ENCODE measurements at places on chromosomes 3 and 15. TPM values are rescaled to one million over a fixed set of nuclear protein-coding genes. Genes with fewer than 3 reads are reported as not detected.

GRCh38 chr15:26805470-26805869, 32.6 kb upstream of the GABRB3 start:
- H3K27ac ChIP-seq, result no peak overlapping the region
- H3K4me3 ChIP-seq, result no peak overlapping the region

DNA sequence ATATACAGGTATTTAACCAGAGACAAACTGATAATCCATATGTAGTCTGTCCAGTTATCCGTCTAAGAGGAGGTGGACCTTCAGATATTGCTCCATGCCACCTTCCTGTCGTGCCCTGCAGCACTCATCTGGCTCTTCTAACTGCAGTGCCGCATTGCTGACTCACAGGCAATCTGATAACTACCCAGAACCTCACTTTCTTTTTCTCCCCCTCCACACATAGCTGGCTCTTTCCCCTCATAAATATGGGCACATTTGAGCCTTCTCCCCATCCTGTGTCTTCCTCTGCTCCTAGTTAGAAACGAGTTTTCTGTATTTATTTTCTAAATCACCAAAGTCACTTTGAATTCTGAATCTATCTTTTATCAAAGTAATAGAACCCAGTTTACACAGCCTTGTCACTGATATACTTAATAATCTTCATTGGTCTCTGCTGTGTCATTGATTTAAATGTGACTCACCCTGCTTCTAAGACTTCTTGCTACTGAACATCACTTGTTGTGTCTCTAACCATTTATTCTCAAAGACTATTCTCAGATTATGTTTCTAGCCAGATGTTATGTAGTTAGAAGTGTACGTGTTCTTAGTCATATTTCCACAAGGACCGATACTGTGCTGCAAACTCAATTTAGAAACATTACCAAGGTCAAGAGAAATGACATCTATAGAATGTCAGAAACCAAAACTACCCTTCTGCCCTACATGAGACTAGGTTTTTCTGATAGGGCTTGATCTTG, 17.4 kb upstream of the KCNMB2 start:
- H3K36me3 ChIP-seq, result no peaks in the 10 kb centered on the region
- H3K4me1 ChIP-seq, result no peaks in the 10 kb centered on the region
- H3K27me3 ChIP-seq, result no peaks in the 10 kb centered on the region
- H3K4me3 ChIP-seq, result no peak overlapping the region
- no peak for DNase-seq

DNA sequence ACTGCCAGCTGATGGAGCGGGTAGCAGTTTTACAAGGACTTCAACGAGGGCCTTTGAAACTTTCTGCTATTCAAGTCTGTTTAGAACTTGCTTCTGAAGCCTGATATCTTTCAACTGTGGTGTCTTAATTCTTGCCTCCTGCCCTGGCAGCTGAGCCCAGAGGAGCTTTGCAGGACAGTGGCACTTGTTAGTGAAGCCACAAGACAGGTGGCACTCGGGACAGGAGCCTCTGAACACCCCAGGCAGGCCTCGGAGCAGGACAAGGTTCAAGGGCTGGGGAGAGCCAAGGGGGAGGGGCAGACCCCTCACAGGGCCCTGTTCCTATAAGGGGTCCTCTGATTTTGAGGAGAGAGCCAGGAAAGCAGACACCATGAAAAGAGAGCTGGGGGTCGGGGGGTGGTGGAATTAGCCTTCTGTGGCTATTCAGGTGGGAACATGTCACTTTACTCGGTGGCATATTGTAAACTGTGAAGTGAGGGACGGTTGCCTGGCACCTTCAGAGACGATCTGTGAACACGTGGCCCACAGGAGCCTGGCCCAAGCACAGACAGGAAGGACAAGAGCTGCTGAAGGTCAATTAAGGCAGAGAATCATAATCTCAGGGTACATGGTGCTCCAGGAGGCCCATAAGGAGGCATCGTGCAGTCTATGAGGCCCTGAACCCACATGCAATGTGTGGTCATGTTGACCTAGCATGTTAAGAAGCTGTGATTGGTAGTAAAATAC, 30.1 kb upstream of the KY start:
- DNase-seq, result no peak
- no peaks in the 10 kb centered on the region for H3K4me1 ChIP-seq
- H3K36me3 ChIP-seq, result no peaks in the 10 kb centered on the region
- H3K27ac ChIP-seq, result no peak overlapping the region
- H3K27me3 ChIP-seq, result peaks cover 2% of the 10 kb centered on the region

- no peak overlapping the region for H3K4me3 ChIP-seq
- peaks cover 49% of the 10 kb centered on the region for H3K4me1 ChIP-seq
- no peak overlapping the region for H3K27ac ChIP-seq
- no peak for DNase-seq
- peaks cover 17% of the 10 kb centered on the region for H3K36me3 ChIP-seq
Observed at GRCh38 chr3:100069472-100069871, 44.8 kb downstream of the FILIP1L start.

GRCh38 chr3:180855364-180855763, 57.1 kb upstream of the FXR1 start:
- no peaks in the 10 kb centered on the region for H3K4me1 ChIP-seq
- no peak for DNase-seq
- no peak overlapping the region for H3K4me3 ChIP-seq
- no peaks in the 10 kb centered on the region for H3K27me3 ChIP-seq
- H3K27ac ChIP-seq, result no peak overlapping the region

- H3K4me3 ChIP-seq, result no peak overlapping the region
- DNase-seq, result no peak
- H3K36me3 ChIP-seq, result no peaks in the 10 kb centered on the region
- no peak overlapping the region for H3K27ac ChIP-seq
Observed at GRCh38 chr3:12702501-12702900, 38.6 kb upstream of the RAF1 start.

DNA sequence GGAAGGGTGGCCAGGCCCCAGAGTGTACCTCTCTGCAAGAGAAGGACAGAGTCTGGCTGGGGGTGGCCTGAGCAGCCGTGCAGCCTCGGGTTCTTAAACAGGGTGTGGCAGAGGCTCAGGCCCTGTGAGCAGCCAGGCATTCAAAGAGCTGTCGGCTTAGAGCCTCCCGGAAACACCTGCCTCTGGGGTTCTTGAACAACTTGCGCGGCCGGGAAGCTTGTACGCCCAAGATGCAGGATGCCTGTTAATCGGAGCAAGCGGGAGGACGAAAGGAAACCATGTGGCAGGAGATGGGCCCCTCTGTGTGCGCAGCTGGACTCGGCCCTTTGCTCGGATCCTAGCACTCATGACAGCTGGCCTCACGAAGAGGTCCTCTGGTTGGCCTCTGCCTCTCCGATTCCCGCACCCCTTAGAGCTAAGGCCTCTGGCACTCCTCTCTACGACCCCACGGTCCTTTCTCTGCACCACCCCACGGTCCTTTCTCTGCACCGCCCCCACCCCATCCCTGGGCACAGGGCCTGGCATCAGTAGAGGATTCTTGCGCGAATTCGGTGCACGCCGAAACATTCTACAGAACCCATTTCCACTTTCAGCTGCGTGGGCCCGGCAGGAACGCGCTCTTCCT, 23.9 kb upstream of the TXNRD3 start:
- no peak for DNase-seq
- H3K27ac ChIP-seq, result no peak overlapping the region
- H3K36me3 ChIP-seq, result no peaks in the 10 kb centered on the region
- H3K4me3 ChIP-seq, result peak overlapping the region; percentile 5

GRCh38 chr3:47456984-47457383, 18.8 kb downstream of the SCAP start:
- H3K27ac ChIP-seq, result no peak overlapping the region
- no peaks in the 10 kb centered on the region for H3K27me3 ChIP-seq
- peaks cover under 1% of the 10 kb centered on the region for H3K4me1 ChIP-seq
- no peak for DNase-seq

DNA sequence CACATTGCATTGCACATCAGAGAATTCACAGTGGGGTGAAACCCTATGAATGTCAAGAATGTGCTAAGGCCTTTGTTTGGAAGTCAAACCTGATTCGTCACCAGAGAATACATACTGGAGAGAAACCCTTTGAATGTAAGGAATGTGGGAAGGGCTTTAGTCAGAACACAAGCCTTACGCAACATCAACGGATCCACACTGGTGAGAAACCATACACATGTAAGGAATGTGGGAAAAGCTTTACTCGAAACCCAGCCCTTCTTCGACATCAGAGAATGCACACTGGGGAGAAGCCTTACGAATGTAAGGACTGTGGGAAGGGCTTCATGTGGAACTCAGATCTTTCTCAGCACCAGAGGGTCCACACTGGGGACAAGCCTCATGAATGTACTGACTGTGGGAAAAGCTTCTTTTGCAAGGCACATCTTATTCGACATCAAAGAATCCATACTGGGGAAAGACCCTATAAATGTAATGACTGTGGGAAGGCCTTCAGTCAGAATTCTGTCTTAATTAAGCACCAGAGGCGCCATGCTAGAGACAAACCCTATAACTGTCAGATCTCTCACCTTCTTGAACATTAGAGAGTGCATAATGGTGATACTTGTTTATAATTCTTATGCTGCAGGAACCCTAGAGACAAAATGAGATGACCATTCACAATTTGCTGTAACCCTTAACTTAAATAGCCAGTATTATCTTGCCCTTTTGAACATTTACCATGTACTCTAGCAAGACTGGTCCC, 9.0 kb downstream of the ZNF662 start:
- no peak overlapping the region for H3K27ac ChIP-seq
- no peak overlapping the region for H3K4me3 ChIP-seq
- no peak for DNase-seq
- H3K27me3 ChIP-seq, result peaks cover 2% of the 10 kb centered on the region
- H3K4me1 ChIP-seq, result no peaks in the 10 kb centered on the region

PLSCR2 gene
- total RNA-seq, result not detected

FAM81A gene
- 0.50 TPM for total RNA-seq

HYAL3 gene
- 13.2 TPM for total RNA-seq

LXN gene
- total RNA-seq, result 11.9 TPM

CYP1A1 gene
- 2.0 TPM for total RNA-seq

SFMBT1 gene
- 30.0 TPM for total RNA-seq

IGSF11 gene
- total RNA-seq, result not detected

FBXW12 gene
- total RNA-seq, result not detected

Measured in activated CD4-positive, alpha-beta memory T cell treated with anti-CD3 and anti-CD28 coated beads, Interleukin-2, amount 10 ng/mL, durations not matched to agents 7 days and 5 days (primary cell).